Effector CD4-positive, alpha-beta T cell (primary cell): ENCODE measurements at places on chromosomes 1 and 21.

- no peak for DNase-seq
Measured at GRCh38 chr1:67611846-67612245, 73.2 kb upstream of the GADD45A start.

- DNase-seq: no peak
Measured at GRCh38 chr1:36994294-36994693, 40.0 kb downstream of the GRIK3 start.

DNA sequence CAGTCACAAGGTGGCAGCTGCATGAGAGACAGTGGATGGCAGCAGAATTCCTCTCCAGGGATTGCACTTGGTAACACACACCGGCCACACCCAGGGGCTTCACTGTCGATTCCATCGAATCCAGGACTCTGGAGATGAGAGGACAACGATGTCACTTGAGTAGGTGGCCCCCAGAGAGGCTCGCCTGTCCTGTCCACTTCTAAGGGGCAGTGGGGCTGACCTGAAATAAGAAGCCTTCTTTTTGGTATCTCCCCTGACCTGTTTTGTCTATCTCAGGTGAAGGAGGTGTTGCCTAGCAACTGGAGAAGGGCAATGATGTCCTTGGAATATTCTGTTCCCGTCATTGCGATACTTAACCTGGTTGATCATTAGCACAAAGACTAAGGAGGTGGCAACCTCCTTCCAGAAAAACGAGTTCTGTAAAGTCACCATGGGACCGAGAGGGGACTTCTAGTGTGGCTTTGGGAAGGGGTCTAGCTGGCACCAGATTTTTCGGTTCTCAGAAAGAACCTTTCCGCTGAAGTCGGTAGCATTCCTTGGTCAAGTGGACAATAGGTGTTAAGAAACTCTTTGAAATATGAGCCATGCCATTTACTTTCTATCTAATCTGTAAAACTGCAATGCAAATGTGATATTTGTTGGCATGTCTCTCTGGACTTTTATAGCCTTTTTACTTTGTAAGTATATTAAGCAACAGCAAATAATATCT is 85.2 kb upstream of the TMPRSS2 start:
- no peak for DNase-seq

GRCh38 chr1:224357626-224358124 is 996 bp downstream of the CNIH4 start:
- no peak for DNase-seq

GRCh38 chr21:33070998-33071769 is 1.2 kb downstream of the OLIG1 start:
- DNase-seq: no peak

- no peak for DNase-seq
Measured at GRCh38 chr1:66383611-66384010, 150.3 kb upstream of the SGIP1 start.

DNA sequence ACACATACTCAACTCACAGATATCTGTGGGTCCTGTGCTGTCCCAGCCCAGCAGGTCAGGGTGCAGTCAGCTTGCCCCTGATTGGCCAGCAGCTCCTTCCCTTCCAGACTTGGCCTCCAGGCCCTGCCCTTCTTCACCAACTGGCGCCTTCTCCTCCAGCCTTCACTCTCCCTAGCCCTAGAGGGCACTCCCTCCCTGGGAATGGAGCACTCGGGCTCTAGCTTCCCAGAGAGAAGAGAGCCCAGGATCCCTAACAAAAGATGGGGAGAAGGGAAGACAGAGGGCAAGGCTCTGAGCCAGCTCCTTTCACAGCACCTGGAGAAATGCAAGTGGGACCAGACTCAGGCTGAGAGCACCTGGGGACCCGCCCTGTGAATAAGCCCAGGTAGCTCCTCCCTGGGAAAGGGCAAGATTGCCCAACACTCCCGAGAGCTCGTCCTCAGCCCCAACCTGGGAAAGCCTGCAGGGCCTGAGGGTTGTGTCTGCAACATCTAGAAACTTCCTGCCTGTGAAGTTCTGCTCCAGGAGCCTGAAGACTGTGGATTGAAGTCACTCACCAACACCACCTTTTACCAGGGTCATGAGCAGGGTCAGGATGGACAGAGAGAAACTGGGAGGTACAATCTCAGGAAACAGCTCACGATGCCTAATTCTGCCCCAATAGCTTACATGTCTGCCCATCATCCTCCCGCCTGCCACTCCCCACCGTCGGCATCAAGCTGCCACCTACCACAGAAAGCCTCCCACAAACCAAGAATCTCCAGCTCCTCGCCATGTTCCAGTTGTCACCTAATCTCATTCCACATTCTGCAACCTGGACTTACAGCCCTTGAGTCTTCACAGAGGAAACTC is at the start of gene PGLYRP4:
Gene PGLYRP4 (minus strand): TSS at position 331 of the 852 bp plus-strand sequence. CDS start 909 bp downstream, outside the sequence.
- DNase-seq: no peak

GRCh38 chr1:57600424-57600823 is 176.6 kb upstream of the DAB1 start:
- no peak for DNase-seq

DNA sequence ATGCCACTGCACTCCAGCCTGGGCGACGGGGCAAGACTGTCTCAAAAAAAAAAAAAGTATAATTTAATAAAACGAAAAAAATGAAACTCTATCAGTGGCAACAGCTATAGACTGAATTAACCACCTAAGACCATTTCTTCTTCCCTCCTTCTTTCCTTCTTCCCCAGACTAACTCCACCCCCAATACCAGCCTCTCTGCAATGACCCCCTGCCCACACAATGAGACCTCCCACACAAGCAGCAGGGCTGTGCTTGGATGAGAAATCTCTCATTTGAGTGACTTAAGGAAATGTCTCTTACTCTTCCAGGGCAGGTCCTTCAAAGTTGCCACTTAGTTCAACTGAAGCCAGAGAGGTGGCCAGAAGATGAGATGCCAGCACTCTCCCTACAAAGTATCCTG is 94.5 kb upstream of the SYT6 start:
- DNase-seq: no peak

DNA sequence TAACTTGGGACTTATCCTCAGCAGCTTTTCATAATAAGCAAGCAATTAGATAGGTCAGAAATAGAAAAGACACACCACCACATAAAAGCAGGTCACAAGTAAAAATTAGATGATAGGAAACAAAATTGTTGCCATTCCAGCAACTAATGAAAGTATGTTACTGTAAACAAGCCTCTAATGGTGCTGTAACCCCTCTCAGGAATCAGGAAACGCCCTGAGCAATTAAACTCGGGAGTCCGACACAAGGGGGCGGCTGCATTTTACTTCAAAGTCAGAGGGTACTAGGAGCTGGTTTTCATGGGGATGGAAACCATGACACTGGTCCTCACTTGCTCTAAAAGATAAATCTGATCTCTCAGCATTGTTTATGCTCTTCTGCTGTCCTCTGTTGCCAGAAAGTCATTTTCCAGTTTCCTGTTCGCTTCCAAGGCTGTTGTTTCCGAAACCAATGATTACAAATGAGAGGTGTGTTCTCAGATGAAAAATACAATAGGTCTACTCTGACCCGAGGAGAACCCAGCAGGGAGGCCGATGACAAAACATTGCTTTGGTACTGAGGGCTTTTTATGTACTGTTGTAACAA is 93.4 kb downstream of the TGFBR3 start:
- no peak for DNase-seq

DNA sequence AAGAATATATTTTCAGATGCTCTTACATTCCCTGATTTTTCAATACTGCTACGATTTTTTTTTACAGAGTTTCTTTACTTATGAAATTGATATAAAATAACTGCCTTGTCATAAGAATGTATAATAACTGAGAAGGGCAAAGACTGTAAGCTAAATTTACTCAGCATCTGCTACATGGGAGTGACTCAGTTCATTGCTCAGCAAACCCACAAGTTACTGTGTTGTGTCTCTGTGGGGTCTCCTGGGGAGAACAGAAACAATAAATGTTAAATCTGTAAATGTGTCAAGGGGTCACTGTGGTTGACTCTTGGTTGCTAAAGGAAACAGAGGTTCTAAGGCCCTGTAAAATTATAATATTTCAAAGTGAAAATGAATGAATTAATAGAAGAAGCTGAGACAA is 210.3 kb upstream of the CACYBP start:
- DNase-seq: no peak
